Stimulated activated CD4-positive, alpha-beta T cell treated with anti-CD3 and anti-CD28 coated beads, Interleukin-4, amount 100 ng/mL, for 48 hours (primary cell): ENCODE measurements at places on chromosomes 16 and 17.

DNA sequence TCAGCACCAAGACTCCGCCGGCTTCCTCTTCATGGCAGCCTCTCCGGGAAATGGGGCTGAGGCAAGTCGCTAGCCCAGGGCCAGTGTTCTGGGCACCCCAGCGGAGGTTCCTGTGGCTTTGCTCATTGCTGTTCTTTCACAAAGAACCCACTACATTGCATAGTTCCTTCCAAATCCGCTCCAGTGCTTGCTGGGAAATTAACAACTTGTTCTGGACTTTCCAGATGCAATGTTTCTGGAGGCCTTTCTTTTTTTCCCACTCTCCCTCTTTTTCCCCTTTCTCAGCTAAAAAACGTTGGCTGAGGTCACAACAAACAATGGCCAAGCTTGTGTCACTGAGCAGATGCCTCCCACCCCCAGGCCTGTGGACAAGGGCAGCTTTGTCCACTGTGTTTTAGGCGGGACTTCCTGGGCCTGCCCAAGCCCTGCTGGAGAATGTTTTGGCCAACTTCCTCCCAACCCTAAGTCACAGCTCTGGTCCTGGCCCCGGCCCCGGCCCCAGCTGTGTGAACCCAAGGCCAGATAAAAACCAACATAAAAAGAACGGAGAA lies 131.5 kb upstream of the RCVRN start:
- no peak for DNase-seq

DNA sequence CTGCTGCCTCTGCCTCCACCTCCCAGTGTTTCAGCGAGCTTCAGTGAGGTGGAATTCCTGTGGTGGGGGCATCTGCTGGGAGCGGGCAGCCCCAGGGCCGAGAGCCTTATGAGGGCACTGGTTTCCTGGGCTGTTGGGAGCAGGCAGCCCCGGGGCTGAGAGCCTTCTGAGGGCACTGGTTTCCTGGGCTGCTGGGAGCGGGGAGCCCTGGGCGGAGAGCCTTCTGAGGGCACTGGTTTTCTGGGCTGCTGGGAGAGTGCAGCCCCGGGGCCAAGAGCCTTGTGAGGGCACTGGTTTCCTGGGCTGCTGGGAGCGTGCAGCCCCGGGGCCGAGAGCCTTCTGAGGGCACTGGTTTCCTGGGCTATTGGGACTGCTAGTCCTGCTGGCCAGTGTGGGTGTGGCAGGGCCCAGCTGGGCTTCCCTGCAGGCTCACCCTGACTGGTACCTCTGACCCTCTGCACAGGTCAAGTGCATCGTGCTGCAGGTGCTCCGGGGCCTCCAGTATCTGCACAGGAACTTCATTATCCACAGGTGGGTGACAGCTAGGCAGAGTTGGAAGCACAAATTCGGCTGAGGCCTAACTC lies 5.6 kb downstream of the CDK10 start:
- no peak for DNase-seq

GRCh38 chr16:3401719-3402397 lies 843 bp downstream of the ZNF174 start:
- DNase-seq: no peak

GRCh38 chr16:68368301-68368888 lies 57.6 kb downstream of the PRMT7 start:
- DNase-seq: no peak

DNA sequence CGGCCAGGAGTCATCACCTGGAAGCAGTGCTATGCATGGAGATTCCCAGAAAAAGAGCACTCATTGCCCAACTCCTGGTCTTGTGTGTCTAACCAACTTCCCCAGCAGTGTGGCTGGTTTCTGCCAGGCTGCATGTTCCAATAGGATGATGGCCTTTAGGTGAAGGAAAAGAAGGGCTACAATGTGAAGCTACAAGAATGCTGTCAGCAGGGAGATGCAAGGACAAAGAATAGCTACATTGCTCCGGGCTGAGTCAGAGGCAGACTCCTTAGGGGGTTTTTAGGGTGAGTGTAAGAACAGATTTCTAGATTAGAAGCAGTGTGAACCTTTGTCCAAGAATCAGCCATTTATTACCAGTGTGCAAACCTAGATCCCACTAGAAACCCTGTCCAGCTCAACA lies 63.0 kb upstream of the DNAH9 start:
- DNase-seq: no peak

GRCh38 chr17:8144401-8145231 lies 7.6 kb downstream of the PER1 start:
- DNase-seq: no peak

- no peak for DNase-seq
Observed at GRCh38 chr16:10668322-10669045, 26.2 kb downstream of the TEKT5 start.

DNA sequence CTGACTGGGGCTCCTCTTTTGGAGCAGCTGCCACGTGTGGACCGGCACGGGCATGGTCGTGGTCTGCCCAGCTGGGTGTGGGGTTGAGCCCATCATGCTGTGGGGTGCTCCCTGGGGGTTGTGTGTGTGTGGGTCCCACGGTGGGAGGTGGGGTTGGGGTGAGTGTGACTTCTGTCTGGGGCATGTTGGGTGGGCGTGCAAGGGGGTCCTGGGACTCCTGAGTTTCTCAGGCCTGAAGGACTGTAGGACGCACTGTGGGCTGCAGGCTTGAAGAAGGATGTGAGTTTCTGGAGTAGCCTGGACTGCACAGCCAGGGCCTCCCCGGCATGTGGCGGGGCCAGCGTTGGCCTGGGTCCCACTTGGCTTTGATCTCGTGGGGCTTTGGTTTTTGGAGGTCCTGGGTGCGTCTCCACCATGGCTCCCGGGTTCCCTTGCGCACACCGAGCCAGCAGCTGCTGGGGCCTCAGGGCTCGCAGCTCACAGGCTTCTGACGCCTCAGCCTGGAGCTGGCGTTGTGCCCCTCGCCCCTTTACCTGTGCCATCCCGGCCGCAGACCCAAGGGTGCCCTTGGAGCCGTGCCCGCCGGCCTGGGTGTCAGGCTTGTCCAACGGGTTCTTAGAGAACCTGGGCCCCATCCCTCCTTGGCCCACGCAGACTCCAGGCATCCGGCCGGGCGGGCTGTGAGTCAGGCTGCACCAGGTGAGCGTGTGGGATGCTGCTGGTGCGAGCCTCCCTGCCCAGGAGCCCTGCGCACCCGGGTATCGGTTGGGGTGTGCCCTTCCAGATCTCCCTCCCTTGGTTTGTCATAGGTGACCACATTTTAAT lies 34.4 kb upstream of the ZNF750 start:
- no peak for DNase-seq

GRCh38 chr17:32331243-32332040 lies 10.5 kb downstream of the C17orf75 start:
- no peak for DNase-seq

DNA sequence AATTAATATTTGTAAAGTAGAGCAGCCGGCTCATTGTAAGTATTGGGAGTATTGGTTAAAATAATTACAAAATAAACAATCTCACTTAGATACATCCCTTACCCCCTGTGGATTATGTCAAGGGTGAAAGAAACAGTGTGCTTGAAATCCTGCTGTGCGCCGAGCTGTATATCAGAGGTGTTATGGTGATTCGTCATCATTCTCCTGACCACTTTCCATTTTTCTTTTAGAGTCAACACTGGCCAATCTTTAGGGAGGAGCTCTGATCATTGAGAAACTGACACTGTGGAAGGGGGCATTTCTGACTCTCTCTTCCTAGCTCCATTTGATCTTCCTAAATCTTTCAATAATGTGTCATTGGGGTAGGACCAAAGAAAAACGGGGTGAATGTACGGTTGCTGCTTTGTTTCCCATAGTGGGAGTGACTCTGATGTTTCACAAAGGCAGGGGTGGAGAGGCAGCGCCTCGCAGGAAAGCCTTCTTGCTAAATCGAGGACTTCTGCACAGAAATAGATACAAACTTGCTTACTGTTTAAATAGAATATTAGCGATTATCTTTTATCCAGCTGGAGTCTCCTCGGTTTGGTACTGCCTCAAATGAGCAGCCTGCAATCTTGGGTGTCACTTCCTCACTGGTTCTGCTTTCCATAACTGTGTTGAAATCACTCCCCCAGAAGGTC lies 123.4 kb downstream of the PRKCB start:
- DNase-seq: no peak

DNA sequence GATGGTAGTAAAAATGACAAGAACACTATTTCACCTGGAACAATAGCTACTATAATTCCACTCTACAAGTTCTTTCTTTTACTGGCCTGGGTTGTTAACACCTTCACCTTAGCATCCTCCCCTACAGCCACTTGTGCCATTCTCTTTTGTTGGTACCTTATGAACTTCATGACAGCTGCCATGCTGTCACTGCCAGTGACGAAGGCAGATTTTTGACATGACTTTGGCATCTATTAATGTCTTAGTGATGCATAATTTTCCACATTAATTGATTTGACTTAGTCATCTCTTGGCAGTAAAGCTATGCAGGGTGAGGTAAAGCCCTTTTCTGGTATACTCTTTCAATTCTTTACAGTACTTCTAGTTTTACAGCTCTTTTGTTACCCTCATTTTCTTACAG lies 207.9 kb downstream of the TANC2 start:
- no peak for DNase-seq

DNA sequence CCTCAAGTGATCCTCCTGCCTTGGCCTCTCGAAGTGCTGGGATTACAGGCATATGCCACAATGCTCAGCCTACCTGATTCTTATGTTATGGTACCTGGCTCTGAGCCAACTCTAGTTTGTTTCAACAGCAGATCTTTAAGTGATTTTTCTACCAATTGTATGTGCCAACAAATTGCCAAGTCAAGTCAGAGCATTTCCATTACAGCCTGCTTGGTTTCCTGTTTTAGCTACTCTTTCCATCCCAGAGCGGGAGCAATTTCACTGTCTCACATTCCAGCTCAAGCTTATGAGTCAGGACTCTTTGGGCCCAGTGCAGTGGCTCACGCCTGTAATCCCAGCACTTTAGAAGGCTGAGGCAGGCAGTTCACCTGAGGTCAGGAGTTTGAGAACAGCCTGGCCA lies 30.8 kb upstream of the RBBP6 start:
- no peak for DNase-seq

DNA sequence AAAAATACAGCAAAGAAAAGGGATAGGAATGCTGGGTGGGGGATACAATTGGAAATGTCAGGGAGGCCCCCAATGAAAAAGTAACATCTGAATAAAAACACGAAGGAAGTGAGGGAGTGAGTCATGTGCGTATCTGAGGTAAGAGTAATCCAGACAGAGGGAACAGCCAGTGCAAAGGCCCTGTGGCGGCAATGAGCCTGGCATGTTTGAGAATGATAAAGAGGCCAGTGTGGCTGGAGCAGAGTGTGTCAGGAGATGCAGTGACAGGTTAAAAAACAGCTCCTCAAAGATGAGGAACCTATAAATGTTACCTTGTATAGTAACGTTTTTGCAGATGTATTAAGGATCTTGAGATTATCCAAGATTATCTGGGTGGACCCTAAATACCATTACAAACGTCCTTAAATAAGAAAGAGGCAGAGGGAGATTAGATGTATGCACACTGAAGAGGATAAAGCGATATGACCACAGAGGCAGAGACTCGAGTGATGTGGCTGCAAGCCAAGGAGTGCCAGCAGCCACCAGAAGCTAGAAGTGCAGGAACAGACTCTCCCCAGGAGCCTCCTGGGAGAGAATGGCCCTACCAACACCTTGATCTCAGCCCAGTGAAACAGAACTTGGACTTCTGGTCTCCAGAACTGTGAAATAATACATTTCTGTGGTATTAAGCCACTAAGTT lies 17.8 kb upstream of the SLC35B1 start:
- no peak for DNase-seq

DNA sequence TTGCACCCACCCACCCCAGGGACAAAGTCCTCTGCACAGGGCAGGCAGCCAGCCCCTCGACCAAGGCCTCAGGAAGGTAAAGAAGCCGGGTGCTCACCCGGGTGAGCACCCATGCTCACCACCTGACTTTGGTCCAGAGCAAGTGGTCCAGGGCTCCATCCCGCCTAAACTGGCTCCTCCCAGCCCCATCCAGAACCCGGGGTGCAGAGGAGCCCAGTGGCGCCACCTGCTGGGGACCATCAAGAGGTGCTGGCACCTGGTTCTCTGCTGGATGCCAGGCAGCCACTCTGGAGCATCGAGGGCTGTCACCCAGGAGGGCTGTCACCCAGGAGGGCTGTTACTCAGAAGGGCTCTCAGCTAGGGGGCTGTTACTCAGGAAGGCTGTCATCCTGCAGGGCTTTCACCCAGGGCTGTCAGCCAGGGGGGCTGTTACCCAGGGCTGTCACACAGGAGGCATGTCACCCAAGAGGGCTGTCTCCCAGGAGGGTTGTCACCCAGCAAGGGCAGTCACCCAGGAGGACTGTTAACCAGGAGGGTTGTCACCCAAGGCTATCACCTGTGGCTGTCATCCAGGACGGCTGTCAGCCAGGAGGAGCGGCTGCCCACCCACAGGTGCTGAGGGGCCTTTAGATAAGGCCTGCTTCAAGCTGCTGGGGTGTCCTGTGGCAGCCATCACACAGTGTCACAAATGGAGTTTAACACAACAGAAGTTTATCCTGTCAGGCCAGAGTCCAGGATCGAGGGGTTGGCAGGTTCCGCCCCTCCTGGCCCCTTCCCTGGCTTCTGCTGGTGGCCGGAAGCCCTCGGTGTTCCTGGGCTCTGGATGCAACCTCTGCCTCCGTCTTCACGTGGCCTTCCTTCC lies 98.5 kb downstream of the TNFRSF13B start:
- peak; percentile 47 for DNase-seq

GRCh38 chr16:1293921-1294656 lies 15.3 kb upstream of the UBE2I start:
- no peak for DNase-seq

DNA sequence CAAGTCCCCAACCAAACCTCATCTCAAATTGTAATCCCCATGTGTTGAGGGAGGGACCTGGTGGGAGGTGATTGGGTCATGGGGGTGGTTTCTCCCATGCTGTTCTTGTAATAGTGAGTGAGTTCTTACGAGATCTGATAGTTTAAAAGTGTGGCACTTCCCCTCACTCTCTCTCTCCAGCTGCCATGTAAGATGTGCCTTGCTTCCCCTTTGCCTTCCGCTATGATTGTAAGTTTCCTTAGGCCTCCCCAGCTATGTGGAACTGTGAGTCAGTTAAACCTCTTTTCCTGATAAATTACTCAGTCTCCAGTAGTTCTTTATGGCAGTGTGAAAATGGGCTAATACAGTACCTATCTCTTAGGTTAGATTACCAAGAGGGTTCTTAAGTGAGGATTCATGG lies 5.8 kb downstream of the PMFBP1 start:
- no peak for DNase-seq

GRCh38 chr16:85709766-85710585 lies 21.2 kb upstream of the GINS2 start:
- no peak for DNase-seq

GRCh38 chr17:40598301-40598618 lies 33.0 kb upstream of the CCR7 start:
- no peak for DNase-seq

DNA sequence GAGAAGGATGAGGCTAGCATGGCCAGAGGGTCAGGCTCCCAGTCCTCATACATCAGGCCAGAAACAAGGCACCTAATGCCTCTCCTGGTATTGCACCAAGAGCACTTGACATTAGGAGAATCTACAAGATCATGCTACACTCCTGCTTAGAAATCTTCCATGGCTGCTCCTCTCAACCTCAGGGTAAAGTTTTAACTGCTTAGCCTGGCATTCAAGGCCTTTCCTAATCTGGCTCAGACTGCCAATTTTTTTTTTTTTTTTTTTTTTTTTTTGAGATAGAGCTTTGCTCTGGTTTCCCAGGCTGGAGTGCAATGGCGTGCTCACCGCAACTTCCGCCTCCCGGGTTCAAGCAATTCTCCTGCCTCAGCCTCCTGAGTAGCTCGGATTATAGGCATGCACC lies 8.2 kb downstream of the PIP4K2B start:
- DNase-seq: no peak

GRCh38 chr17:35117984-35118383 lies 1.7 kb downstream of the RAD51D start:
- no peak for DNase-seq
